ENCODE measurements at places on chromosomes 2 and 18. TPM values are rescaled to one million over a fixed set of nuclear protein-coding genes. Genes with fewer than 3 reads are reported as not detected.

DNA sequence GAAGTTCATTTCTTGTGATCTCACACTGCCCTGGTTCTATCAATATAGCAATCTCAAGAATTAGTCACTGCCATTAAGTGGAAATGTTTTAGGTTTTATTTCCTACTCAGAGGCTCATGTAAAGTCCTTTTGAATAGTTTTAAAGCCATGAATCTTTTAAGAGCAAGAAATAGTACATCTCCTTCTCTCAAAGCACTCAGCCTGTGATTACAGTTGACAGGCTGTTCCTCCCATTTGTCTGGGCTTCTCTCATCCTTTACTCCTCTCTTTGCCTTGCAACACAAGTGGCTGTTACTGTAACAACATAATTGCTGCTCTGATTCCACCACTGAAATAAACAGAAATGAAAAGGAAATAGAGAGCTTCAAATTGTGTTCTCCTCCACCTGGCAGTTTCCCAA is 18.4 kb downstream of the GRP start:
- DNase-seq = no peak

The CDKL4 gene
- not detected for total RNA-seq

- DNase-seq = no peak
These were observed 315.2 kb downstream of the STK39 start for GRCh38 chr2:167932123-167932693.

DNA sequence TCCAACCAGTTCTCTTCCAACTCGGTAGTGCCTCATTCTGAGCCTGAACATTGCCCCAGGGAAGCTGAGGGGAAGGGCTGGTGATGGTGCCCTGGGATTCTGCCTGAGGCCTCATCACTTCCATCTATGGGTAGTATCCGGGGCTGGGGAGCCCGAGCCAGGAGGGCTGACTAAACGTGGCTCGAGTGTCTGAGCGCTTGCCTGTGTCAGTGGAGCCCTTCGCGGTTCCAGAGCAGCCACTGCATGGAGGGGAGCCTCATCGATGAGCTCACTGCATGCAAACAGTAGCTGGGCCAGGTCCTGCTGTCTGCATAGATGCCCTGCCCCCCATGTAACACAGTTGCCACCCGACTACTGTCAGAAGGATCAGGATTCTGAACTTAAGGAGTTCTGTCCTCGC is 129.3 kb downstream of the GLI2 start:
- no peak for DNase-seq

DNA sequence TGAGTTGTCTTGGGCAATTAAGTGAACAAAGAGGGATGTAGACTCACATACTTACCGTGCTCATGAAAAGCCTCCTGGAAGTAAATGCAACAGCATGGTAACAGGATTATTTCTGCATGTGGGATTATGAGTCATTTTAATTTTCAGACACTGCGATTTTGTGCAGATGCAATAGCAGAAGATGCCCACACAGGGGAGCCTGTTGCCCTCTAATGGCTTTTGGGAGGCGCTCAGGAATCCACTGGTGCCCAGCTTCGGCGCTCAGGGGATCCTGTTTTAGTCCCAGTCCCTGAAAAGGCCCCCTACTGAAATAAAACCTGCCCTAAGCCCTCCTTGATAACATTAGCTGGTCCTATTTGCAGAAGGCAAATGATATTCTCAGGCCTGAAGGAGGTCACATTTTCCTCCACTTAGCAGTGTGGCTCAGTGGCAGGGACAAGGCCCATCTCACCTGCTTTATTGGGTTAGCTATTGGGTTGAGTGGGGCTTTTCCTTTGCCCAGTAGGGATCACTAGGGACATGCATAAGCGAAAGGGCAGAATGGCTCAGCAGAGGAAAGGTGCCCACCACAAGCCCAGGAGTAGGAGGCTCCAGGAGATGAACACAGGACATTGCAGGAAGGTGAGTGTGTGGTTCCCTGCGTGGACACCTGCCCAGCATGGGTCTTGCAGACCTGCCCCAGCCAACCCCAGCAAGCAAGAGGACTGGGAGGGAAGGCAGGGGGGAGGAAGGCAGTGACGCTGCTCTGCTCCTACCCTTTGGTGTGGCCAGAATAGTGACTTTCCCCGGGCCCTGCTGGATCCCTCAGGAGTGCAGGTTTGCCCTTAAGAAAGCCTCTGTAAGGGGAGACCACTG is 26.5 kb upstream of the KCNS3 start:
- DNase-seq = peak; percentile 60

DNA sequence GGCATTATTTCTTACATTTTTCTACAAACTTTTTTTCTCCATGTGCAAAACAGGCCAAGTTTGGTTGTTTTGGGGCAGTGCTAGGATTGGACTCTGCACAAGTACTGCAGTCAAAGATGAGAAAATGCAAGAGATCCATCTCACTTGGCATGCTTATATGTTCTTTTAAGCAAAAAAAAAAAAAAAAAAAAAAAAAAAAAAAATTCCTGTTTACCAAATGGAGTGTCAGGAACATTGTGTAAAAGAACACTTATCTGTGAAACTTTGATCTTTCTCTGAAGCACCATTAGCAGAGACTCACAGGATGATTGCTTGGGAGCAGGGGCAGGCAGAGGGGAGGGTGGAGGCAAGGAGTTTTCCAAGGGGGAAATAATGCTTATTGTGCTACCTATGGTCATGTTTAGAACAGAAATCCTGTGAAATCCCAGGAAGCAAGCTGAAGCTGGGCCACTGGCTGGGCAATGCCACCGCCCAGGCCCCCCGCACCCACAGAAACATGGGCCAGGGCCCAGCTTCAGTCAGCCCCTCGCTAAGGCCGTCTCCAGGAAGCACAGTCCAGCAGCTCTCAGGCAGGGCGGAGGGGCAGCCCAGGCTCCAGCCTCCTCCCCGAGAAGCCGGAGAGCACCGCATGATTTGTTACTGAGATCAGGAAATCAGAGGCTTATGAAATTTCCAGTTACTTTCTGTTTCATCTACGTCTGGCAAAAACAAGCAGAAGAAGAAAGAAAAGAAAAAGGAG is 229.4 kb downstream of the ZNF516 start:
- no peak for DNase-seq

The ERCC3 gene
- 37.0 TPM for total RNA-seq
